ENCODE measurements at places on chromosomes 4 and X.

- no peak for DNase-seq
These were observed 1.4 kb downstream of the CXCR3 start for GRCh38 chrX:71616672-71617529.

DNA sequence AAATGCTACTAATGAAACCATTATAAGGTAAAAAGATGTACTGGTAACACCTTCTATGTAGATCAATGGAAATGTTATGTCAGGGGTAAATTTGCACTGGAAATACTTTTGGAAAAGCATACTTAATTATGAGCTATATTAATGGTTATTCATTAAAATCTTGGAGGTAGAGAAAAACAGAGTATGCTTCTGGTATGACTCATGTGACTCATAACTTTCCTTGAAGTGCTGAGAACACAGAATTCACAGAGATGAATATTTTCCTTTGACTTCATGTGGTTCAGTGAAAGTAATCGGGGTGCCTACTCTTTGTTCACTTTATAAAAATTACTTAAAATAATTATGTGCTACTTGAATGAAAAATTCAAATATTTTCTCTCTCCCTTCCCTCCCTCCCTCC is 254.2 kb downstream of the KCTD8 start:
- no peak for DNase-seq

GRCh38 chr4:141636771-141637460 is 533 bp downstream of the IL15 start:
- DNase-seq = no peak

DNA sequence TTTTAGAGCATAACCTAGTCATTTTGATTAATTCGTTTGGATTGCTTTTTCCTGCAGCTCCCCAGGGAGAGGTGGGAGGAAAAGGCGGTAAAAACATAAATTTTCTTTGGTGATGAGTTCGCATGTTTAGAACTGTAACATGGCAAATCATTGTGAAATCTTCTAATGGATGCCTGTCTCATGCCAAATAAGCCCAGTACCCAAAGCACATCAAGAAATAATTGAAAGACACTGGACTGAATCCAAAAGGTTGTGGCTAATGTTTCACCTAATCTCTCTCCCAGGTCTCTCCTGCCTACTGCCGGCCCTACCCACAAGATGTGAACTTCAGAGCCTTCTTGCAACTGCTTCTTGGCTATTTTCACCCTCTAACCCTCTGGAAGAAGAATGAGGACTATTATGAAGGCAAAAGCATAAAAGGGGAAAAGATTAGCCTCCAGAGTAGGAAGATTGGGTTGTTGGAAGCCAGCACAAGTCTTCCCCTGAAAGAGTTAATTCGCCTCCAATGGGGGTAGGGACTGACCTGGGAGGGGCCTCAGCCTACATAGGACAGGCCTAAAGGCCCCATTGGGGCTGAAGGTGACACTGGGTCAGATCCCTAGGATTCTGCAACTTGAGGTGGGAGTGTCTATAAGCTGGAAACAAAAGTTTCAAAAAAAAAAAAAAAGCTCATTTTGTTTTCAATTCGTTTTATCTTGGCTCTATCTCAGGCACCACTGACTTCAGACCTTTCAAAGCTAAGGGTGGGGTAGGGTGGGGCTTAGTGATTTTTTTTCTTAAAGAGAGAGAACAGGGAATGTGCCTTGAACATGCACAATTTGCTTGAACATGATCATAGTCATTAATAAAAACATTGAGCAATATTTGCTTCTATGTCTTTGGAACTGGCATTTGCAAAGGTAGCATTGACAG is 278.6 kb upstream of the KLF3 start:
- no peak for DNase-seq

DNA sequence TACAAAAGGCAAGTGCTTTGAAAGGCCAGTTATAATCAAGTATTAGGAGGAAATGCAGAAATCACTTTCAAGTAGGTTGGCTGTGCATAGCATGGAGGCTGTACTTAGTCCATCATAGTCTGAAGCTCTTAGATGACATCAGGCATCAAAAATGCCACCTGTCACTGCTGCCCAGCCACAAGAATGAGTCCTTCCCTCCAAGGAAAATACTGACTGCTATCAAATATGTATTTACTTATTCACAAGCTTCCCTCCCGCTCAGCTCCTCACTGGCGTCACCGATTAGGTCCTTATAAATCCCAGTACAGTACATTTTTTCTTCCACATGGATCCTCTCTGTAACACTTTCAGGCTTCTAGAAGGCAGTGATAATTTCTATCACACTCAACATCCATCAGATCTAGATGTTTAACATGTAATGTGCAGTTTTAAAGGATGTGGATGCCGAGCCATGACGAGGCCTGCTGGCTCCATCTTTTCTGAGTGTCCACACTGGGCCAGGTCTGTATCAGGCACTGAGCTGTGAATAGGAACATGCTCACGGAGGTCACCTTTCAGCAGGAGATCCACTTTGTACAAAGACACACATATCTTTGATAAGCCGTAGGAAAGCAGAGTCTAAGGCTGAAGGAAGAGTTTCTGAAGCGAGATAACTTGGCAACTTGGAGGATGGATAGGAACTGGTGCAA is 121.9 kb downstream of the PALLD start:
- DNase-seq = no peak

GRCh38 chr4:43351970-43352806 is 459.7 kb downstream of the GRXCR1 start:
- DNase-seq = no peak

GRCh38 chr4:113957956-113958355 is 21.5 kb downstream of the ARSJ start:
- DNase-seq = peak; percentile 67

DNA sequence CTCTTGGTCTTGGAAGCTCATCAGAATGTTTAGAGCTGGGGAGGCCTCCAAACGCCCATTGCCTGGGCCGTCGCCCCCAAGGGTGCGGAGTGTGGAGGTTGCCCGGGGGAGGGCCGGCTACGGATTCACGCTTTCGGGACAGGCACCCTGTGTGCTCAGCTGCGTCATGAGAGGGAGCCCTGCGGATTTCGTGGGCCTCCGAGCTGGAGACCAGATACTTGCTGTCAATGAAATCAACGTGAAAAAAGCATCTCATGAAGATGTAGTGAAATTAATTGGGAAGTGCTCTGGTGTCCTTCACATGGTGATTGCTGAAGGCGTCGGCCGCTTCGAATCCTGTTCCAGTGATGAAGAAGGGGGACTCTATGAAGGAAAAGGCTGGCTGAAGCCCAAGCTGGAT is 23.3 kb downstream of the RGS12 start:
- DNase-seq = no peak

DNA sequence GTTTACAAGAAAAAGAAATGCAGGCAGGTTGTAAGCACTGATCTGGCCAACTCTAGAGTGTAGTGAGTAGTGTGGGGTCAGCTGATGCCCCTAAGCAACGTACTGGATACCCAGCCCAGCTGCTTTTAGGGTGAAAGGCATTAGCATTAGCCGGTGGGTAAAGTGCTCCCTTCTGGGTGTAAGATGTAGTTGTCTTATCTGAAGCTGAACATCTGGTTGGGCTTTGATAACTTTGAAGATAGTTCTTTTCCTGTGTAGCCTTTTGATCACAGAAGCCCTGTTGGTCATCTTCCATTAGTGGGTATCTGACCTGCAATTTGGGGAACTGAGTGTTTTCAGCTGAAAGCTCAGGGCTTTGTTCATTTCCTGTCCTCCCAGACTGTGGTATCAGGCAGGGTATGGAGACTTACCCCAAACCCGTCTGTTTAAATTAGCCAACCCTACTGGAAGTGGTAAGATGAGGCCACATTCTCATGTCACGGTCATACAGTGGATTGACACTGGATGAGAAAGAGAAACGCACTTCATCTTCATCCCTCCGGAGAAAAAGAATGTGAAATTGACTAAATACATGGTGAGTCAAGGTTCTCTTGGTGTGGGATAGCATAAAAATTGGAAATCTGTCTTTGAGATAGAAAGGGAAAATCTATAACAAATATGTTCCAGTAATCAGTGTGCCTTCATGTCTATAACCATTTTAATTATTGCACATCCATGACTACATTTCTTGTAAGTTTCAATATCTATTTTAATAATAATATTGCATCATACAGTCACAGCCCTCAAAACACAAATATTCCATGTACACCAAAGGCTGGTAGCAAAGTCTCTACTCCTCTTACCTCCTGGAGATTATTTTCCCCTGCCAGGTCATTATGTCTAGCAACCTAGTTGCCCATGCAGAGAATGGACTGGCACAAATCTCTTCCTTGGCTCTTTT is 8.7 kb downstream of the RHOH start:
- no peak for DNase-seq

GRCh38 chr4:121873604-121874003 is 3.3 kb upstream of the BBS7 start:
- no peak for DNase-seq

DNA sequence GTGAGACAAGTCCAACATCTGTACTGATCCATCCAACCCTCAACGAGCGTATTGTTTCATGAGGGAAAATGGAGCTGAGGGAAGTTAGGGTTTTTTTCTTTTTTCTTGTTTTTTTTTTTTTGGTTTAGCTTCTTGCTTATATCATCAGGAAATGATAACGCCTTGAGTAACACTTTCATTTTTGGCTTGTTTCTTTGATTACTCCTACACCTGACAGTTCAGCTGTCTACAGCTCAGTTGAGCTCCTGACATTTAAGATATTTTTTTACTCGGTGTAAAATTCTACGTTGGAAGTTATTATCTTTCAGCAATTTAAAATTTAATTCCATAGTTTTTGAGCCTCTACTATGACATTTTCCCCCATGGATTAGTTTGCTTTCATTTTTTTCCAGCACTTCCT is 691.0 kb upstream of the HTR2C start:
- no peak for DNase-seq

- peak; percentile 37 for DNase-seq
These were observed 213.4 kb upstream of the S100G start for GRCh38 chrX:16436348-16437188.

GRCh38 chrX:106783716-106784115 is 18.8 kb upstream of the TBC1D8B start:
- DNase-seq = no peak

- DNase-seq = no peak
These were observed 25.8 kb upstream of the AMELX start for GRCh38 chrX:11267425-11267824.

DNA sequence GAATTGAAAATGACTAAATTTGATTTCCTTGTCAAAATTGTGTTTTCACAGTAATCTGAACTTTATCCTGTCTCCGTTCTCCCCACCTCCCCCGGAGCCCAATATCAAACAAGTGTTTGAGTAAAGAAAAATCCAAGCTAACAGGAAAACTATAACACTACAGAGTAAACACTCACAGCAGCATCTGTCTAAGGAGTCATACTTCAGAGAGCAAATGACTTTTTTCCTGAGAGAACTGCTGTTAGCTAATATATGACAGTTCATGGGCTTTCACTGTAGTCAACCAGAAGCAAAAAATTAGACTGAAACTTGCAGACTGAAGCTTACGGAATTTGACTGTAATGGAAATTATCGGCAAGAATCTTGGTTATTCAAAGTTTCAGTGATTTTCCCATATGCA is 321.7 kb downstream of the ANKRD50 start:
- no peak for DNase-seq

DNA sequence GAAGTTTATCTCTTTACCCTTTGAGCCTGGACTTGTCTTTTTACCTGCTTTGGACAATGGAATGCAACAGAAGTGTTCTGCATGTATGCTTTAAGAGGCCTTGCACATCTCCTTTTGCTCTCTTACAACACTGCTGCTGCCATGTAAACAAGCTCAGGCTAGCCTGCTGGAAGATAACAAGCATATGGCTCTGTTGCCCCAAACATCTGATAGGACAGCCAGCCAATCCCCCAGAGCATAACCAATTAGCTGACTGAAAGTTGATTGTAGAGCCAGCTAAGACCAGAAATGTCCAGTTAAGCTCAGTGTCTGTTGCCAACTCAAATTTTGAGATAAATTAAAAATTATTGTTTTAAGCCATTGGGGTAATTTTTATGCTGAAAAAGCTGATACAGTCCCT is 510.6 kb upstream of the CNKSR2 start:
- no peak for DNase-seq

- no peak for DNase-seq
These were observed 52.0 kb downstream of the RTL9 start for GRCh38 chrX:110410603-110411002.

- DNase-seq = no peak
These were observed 28.2 kb downstream of the FAM149A start for GRCh38 chr4:186132577-186133242.

DNA sequence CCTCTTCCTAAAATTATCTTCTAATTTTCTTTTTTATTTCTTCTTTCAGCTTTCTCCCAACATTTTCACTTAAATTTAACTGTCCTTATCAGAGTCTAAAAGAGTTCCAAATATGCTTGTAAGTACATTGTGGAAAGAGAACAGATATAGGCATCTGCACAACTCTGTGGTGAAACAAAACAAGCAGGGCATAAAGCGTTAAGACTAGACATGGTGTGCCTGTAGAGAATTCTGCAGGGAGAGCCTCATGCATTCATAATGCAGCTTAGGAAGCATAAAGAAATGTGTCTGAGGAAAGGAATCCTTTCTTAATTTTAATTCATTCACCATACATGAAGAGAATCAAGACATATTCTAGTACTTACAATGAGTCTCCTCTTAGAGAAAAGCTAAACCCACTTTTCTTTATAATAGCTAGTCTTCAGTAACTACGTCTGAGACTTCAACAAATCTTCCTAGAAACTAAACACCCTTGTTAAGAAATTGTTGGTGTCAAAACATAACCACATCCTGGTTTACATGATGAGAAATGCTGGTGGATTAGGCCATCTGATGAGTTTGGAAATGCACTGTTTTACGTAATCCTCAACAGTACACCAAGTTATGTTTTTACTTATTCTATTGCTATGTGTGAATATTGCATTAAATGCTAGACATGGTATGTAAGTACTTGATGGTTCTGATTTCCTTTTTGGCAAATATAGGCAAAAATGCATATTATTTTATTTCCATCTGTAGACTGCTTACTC is 307.8 kb upstream of the GIMD1 start:
- DNase-seq = no peak

GRCh38 chr4:34943741-34944386 is 1300.5 kb downstream of the ARAP2 start:
- no peak for DNase-seq

DNA sequence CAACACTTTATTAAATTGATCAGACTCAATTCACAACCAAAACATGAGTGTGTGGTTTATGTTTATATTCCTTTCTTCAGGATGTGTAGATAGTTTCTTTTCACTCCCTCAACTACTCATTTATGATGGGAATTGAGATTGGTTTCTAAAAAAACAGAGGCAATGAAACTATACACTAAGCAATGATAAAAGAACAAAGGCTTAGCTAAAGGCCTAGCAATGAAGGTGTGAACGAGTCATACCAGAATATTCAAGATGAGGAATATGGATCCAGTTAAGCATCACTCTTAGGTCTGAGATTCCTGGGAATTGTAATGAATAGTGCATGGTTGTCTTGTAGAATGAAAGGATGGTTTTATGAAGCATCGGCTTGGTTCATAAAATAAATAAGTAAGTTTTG is 17.5 kb upstream of the RASL11B start:
- DNase-seq = no peak

- no peak for DNase-seq
These were observed 28.5 kb downstream of the TBCK start for GRCh38 chr4:106287353-106287969.

GRCh38 chr4:25954293-25954904 is 40.4 kb downstream of the SMIM20 start:
- DNase-seq = no peak
